ENCODE measurements at places on chromosomes 4 and X.

DNA sequence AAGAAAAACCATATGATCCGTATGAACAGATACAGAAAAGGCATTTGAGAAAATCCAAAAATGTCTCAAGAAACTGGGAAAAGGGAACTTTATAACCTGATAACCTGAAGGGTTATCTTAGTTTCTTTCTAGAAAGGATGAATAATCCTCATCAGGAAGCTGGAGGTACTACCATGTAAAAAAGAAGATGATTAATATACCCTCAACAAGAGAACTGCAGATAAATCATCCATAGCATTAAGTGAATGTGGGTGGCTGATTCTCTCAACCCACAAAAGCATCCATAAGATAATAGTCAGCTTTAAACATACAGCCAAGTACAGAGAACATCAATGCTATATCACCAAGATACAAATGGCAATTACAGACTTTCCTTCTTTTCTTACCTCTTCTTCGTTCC is 26.4 kb downstream of the ANAPC10 start:
- DNase-seq = no peak

DNA sequence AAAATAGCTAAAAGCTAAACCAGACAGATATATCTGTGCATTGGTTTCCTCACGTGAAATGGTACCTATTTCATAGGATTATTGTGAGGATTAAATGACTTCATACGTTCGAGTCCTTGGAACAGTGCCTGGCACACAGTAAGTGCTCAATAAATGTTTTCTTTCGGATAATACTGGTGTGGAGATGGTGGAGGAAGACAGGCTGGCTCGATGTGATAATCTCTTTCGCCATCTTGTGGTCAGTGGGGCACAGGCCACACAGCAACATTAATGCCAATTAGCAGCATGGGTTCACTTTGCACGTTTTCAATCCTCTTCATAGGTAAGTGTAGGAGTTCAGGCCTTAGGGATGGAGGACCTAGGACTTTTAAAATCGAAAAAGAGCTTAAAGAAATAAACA is 9.3 kb downstream of the PAGE4 start:
- peak; percentile 30 for DNase-seq

DNA sequence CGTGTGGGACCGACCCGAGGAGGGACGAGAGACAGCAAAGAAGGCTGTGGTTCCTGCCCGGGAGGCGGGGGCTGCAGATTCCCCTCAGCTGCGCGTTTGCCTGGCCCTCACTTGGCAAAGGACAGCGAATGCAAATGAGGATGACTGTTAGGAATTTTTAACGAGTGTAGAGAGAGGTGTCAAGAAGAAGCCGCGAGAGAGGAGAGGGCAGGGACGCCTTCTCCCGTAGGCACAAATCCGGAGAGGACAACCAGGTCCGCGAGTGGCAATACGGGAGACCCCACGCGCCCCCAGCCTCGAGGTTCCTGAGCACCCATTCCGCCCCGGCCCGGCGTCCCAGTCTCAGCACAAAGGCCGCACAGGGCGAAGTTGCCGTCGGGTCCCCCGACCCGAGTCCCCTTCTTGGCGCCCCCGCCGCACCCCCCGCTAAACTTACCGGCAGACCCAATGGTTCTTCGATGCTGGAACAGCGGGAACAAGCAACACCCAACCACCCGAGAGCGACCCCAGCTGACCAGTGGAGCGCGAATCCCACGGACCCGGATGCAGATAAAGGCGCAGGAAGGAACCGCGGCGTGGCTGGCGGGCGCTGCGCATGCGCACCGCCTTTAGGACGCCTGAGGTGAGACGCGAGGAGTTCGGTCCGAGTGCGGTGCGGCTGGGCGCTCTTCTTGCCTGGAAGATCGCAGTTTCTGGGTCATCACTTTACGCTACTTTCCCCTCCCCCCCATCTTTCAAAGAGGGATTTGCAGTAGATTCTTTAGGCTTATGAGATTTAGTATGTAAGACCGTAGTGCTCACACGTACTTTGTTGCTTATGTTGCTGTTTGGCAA is at the start of gene GNPDA2:
TSS of gene GNPDA2 (minus strand) at position 519 of the 834 bp plus-strand sequence. CDS start 4,349 bp downstream, outside the sequence.
- DNase-seq = peak; percentile 87

DNA sequence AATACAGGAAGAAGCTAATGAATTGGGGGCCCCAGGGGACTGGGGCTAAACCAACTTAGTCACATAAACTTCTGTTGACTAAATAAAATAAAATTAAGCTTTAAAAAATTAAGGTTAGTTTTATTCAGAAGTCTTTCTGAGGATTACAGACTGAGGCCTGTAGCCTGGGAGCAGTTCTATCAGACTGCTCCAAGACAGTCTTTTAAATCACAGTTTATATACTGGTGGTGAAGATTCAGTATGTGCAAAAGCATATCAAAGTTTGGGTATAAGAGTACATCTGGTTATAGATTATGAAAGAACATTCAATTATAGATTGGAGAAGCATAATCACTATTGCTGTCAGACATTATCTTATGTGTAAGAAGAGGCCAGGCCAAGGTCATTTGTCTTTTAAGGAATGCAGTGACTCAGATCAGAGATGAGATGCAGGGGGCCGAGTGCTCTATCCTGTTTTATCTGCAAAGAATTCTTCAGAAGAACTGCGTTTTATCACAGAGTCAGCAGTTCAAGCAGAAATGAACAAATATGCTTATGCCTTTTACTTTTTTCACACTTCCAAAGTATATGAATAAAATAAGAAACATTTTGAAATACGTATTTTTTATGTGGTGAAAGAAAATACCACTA is 109.4 kb downstream of the PDHA2 start:
- DNase-seq = no peak

- no peak for DNase-seq
These were observed 36.5 kb upstream of the NPFFR2 start for GRCh38 chr4:71995297-71995696.

- no peak for DNase-seq
These were observed 837.9 kb upstream of the LCORL start for GRCh38 chr4:18859468-18859867.

GRCh38 chr4:3225936-3226335 is 23.0 kb upstream of the MSANTD1 start:
- DNase-seq = no peak

DNA sequence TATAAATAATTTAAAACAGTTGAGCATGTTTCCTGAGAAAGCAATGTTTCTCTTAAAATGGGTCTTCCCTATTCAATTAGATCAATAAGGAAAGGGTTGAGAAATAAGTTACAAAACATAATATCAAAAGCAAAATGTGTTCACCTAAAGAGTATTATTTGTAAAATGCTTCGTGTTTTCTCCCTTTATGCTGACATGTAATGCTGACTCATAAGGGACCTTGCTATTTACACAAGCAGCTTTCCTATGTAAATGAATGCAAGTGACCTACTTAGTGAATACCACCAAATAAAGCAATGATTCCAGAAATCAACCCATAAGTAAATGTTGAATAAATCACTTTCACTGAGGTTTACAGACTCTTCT is 91.5 kb downstream of the ELOVL6 start:
- no peak for DNase-seq

DNA sequence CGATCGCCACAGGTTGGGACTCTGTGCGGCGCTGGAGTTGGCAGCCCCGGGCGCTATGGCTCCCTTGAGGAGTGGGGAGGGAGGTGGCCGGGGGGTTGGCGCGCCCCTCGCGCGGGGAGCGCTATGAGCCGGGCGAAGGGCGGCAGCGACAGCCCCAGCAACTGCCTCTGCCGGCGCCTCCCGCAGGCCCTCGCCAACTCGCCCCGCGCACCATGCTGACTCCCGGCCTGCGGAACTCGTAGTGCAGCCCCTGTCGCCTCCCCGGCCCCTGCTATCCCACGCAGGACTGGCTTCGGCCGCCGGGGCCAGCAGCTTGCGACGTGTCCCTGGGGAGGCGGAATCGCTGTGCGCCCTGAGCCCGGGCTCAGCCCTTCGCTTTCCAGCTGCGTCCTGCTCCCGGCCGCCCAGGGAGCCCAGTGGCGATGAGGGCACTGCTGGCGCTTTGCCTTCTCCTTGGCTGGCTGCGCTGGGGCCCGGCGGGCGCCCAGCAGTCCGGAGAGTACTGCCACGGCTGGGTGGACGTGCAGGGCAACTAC is 415 bp downstream of the SHISA3 start:
- DNase-seq = no peak

DNA sequence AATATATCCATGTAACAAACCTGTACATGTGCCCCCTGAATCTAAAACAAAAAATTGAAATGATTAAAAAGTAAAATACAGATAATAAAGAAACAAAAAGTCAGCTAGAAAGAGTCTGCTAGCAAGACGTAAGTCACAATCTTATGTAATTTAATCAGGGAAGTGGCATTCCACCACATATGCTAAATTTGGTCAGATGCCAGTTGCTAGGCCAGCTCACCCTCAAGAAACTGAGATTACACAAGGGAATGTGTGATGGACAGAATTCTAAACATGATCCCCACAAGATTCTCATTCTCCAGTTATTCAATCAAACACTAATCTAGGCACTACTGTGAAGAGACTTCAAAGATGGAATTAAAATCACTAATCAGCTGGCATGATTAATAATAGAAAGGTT is 689.3 kb downstream of the CENPC start:
- DNase-seq = no peak

DNA sequence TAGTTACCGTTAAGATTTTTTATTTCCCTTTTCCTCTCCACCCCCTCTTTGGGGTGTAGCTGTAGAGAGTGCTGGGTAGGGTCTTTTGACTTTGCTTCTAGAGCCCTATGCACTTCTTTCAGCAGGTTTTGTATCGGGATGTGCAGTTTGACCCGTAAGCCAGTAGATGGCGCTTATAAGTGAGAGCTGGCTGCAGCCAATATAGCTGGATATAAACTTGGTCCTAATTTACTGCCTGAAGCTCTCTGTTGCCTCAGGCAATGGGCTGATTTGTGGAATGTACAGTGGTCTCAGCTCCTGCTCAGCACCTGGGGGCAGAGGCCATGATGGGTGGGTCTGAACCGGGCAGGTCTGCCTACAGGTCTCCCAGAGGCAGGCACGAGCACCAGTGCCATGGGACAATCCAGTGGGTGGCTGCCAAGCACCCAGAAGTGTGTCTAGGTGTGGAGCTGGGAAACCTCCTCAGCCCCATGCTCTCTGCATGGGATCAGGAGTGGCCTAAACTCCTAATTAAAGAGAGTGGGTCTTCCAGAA is 146.5 kb downstream of the SPANXN1 start:
- DNase-seq = peak; percentile 11

GRCh38 chr4:144578681-144579080 is 67.3 kb upstream of the HHIP start:
- no peak for DNase-seq

DNA sequence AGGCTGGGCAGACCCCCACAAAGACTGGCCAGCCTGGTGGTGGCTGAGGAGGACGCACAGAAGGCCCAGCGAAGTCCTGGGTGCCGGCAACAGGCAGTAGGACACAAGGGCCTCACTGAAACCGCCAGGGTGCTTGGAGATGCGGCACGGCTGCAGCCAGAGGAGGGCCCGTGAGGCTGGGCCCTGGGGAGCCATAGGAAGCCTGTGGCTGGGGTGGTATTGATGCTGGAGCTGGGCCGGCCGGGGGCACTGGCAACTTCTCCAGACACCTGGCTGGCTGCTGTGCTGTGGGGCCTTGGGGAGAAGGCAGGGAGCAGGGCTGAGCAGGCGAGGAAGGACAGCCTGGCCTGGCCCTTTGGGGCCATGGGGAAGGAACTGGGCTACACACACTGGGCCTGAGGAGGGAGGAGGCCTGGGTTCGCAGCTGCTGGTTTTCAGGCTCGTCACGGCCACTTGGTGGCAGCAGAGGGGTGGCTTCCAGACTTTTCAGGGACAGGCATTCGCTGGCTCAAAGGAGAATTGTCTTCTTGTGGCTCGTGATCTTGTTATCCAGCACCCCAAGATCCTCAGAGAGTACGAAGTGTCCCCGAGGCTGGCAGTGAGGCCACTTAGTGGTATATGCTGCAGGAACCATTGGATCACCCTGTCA is 37.2 kb downstream of the ATP2B3 start:
- DNase-seq = peak; percentile 64

GRCh38 chrX:47030339-47030738 is 47.9 kb upstream of the RGN start:
- DNase-seq = peak; percentile 67

DNA sequence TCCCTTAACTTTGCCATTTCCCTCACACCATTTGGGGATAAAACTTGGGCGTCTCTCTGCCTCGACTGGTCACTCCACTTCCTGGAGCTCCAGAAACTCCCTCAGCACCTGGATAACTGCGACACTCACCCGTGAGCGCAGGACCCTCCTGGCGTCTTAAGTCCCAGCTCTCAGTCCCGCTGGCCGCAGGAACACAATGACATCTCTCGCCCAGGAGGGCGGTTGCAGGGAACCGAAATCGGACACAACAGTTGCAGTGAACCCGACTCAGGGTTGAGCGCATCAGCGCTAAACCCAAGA is 370.9 kb upstream of the SMIM31 start:
- DNase-seq = no peak

- DNase-seq = no peak
These were observed 182.2 kb upstream of the STK26 start for GRCh38 chrX:131840799-131841495.

GRCh38 chr4:151833174-151833573 is 72.4 kb upstream of the GATB start:
- DNase-seq = no peak

DNA sequence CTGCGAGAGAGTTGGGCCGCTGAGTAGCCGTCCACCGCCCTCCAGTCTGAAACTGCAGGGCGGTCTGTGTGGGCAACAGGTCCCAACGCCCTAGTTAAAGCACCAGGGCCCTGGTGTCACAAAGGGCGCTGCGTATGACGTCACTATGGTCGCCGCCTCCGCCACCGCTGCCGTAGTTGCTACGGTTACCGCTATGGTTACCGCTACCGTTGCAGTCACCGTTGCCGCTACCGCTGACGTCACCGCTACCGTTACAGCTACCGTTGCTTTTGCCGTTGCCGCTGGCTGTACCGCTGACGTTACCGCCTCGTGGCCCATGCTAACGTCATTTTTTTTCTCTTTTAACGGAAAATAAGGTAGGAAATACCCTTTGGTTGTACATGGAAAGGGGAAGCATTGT is at the start of gene PPP1R2C:
TSS of gene PPP1R2C (minus strand) at position 68 of the 400 bp plus-strand sequence. CDS start 84 bp downstream, outside the sequence.
- no peak for DNase-seq

DNA sequence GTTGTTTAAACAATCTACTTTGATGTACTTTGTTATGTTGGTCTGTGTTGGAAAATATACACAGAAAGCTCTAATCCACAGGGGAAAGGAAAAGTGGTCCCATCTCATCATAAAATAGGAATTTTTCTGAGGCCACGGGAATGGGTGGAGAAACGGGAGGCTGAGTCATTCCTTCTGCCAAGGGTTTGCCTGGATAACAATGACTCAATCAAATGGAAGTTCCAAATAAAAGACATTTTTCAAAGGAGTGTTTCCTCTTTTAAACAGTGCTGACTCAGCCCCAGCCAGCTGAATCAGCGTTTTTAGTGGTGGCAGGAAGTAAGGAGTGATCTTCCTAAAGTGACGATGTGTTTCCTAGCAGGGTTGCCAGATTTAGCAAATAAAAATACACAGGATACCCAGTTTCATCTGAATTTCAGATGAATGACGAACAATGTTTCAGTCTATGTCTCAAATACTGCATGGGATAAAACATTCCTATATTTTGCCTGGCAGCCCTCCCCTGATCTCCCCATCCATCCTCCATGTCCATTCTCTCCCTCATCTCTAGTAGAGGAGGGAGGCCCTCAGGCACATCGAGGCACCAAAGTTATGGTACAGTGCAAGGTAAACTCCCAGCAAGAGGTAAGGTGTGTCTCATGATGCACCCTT is 345.4 kb upstream of the GATB start:
- DNase-seq = peak; percentile 10

GRCh38 chrX:24294619-24295018 is 19.2 kb downstream of the SUPT20HL2 start:
- DNase-seq = peak; percentile 46

- no peak for DNase-seq
These were observed 4.3 kb upstream of the KCNE5 start for GRCh38 chrX:109629310-109629709.

- peak; percentile 58 for DNase-seq
These were observed 72.8 kb downstream of the SLC9A7 start for GRCh38 chrX:46686003-46686645.

GRCh38 chr4:129152350-129152749 is 56.4 kb downstream of the C4orf33 start:
- DNase-seq = no peak

All from RPMI8226 (cell line).